Effector memory CD4-positive, alpha-beta T cell (primary cell): ENCODE measurements at places on chromosomes 3 and 15.
A peak's percentile ranks its signal among the peaks of the same experiment; 100 is the strongest.

DNA sequence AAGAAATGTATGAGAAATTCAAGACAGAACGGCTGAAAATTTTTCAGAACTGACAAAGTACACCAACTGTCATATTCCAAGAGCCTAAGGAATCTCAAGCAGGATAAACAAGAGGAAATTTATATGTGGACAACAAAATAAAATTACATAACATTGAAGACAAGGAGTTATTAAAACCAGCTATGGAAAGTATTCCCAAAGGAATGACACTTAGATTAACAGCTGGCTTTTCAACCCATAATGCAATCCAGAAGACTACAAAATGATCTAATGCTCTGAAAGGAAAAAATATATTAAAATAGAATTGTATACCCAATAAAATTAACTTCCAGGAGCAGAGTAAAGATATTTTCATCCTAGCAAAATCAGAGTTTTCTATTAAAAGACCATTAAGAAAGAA, 132.2 kb upstream of the BNIP2 start:
- no peak for DNase-seq

GRCh38 chr3:102353148-102353547, 81.7 kb upstream of the ZPLD1 start:
- no peak for DNase-seq

- no peak for DNase-seq
Measured at GRCh38 chr3:178370387-178370786, 165.8 kb upstream of the KCNMB2 start.

DNA sequence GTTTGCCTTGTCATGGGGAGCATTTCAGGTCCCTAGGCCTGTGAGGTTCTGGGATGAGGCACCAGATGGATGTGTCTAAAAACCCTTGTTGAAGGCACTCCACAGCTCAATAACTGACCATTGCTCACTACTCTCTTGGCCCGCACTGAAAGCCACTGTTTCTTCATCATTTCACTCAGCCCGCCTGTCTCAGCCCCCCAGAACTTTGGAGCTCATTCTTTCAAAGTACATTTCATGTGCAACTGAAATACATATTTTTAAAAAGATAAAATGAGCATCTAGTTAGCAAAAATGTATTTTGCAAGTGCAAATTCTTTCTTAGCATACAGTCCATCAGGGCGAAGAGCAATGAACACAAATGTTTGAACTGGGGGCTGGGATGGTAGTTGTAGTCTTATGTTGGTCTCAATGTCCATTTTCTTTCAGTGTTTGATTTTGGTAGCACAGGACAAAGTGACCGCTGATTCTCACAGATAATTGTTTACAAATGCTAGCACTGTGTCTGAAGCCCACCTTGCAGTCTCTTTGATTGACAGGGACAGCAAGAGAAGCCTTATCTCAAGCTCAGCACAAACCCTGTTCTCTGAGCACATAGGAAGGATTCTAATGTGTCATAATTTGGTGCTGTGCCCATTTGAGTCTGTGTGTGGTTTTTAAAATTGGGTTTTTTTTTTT, 19.6 kb downstream of the HEMK1 start:
- DNase-seq, result no peak

GRCh38 chr3:142724682-142725356, 985 bp downstream of the TRPC1 start:
- DNase-seq, result peak; percentile 1

DNA sequence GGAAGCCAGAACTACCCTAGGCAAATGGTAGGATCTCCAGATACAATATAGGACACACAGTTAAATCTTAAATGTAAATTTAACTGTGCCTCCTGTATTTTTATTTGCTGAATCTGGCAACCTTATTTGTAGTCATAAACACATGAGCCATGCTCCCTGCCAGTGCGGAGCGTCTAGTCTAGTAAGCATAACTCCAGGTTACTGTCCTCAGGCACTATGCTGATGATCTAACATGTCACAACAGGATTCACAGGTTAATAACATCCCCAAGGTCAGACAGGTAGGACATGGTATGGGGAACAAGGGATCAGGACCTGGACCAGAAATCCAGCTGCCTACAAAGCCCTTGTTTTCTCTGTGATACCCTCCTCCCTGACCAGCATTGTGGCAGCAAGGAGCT, 305.1 kb downstream of the CACNA2D3 start:
- DNase-seq, result no peak

- DNase-seq, result no peak
Measured at GRCh38 chr15:73366766-73367623, 1.8 kb downstream of the HCN4 start.

DNA sequence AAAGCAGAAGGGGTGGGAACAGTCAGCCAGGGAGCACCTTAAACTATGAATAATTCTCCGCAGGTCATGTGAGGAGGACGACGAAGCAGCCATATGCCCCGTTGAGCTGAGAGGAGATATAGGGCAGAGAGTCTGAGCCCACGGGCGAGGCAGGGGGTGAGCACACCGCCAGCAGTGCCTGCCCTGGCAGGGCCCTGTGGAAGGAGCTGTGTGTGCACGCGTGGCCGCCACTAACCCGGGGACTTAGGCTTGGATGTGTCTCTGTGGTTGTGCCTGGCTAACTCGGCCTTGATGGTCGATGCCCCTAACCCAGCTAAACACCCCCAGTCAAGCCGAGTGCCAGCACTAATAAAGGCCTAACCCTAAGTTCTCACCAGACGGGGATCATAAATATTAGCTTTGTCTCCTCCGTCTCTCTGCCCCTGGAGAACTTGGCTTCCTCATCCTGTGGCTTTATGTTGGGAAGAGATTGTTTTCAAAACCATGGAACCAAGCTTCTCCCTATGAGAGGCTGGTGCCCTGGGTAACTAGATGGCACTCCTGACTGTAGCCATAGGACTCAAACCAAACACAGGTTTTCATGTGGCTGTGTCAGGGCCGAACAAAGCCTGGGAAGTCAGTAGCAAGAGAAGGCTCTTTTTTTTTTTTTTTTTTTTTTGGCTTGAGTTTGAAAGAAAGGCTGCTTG, 45.4 kb downstream of the CCK start:
- DNase-seq, result no peak

GRCh38 chr3:9870978-9871377, 9.1 kb downstream of the CIDEC start:
- no peak for DNase-seq

DNA sequence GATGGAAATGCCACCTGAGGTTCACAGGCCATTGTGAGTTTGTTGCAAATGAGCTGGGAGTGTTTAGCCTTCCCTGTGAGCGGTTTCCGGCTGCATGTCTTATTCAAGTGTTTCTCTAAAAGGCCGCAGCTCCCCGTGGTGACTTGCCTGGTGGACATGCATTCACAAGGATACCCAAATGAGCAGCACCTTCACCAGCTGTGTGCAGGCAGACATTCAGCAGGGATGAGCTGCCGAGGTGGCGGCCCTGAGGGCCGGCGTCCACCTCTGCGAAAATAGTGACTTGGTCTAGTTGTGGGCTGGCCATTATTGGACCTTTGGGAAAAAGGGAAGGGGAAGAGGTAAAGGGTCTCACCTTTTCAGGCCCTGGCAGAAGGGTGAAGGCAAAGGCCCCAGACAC, 23.4 kb downstream of the SPSB4 start:
- DNase-seq, result no peak

DNA sequence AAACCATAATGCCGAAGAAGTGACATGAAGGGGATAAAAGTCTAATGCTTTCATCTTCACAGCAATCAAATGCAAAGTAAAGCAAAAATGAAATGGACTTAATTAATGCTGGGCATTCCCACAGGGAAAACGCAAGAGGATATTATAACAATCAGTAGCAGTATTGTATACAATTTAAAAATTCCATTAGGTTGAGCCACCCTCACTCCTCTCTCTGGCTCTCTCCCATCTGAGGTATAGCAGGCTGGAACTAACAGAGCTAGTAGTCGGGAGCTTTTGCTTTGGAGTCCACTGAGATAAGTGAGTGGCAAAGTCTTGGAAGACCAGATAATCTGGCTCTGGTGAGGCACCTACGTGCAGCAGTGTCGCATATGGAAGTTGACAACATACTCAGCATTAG, 33.9 kb downstream of the DET1 start:
- DNase-seq, result no peak

- no peak for DNase-seq
Measured at GRCh38 chr3:39255503-39256325, 24.1 kb downstream of the CX3CR1 start.

- DNase-seq, result no peak
Measured at GRCh38 chr3:69161587-69162307, 39.4 kb upstream of the LMOD3 start.

DNA sequence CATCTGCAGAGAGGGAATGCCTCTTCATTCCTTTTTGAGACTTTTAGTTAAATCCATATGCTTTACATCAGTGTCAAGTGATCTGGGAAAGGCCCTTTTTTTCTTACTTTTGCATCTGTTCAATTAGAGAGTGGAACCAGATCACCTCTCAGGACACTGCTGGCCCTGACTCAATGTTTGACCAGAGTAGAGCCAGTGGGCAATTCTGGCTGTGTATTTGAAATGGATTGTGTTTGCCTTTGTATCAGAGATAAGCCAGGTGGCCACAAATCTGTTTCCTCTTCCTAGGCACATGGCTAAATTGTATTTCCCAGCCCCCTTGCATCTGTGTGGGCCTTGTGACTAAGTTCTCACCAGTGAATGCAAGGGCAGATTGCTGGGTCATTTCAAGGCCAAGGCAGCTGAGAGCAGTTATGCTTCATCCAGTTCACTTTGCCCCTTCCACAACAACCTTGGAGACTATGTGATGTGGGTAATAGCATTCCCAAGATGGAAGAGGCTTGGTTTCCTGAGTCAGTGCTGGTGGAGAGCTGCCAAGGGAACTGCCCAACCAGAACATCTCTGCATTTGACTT, 75.6 kb upstream of the CACNA2D3 start:
- DNase-seq, result no peak

DNA sequence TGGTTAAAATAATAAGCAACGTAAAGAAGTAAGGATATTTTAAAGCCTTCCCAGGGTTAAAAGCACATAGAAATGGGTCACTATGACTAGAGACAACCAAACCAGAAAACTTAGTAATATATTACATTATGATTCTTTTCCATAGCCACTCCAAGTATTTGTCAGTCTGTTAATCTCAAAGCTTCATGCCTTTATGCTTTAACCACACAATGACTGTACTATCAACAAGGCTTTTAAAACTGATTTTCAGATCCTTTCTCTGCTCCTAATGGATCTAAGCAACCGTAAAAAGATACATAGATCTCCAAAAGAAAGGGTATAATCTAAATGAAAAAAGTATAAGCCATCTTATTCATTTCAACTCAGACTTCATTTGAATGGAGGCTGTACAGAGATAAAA, 14.4 kb downstream of the SECISBP2L start:
- no peak for DNase-seq

DNA sequence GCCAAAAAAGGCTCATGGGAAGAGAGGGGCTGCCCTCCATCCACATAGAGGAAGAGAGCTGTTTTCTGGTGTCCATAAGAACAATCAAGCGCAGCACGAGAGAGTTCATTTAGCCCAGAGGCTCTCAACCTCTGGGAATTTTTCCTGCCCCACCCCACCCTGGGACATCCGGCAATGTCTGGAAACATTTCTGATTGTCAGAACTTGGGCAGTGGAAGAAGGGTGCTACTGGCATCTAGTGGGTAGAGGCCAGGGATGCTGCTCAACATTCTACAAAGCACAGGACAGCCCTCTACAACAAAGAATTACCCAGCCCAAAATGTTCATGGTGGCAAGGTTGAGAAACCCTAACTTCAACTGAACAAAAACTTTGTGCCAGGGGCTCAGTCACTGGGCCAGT, 92.9 kb downstream of the RAB11A start:
- no peak for DNase-seq

DNA sequence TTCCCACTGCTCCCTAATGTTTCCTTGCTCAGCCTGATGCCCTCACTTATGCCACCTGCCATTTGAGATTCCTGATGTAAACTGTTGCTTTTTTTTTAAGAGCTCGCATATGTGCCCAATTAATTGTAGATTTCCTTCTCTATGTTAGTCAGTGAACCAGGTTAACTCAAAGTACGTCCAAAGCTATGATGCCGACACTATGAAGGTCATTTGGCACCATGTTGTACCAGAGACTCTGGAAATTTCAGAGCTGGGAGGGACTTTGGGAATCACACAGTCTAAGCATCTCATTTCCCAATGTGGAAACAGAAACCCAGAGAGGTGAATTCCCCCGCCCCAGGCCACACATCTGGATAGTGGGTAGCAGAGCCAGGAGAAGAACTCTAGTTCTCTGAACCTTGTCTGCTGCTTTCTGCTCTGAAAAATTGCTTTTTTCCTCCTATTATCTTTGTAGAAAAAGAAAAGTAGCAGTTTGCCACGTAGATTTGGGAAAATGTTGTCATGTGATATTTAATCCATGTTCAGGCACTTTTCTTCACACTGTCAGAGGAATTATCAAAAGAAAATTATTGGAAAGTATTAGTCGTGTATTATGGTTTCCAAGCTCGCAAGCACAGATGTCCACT, 38.5 kb upstream of the TNFAIP8L3 start:
- DNase-seq, result no peak

- DNase-seq, result no peak
Measured at GRCh38 chr3:126491221-126492013, 15.7 kb upstream of the ZXDC start.

DNA sequence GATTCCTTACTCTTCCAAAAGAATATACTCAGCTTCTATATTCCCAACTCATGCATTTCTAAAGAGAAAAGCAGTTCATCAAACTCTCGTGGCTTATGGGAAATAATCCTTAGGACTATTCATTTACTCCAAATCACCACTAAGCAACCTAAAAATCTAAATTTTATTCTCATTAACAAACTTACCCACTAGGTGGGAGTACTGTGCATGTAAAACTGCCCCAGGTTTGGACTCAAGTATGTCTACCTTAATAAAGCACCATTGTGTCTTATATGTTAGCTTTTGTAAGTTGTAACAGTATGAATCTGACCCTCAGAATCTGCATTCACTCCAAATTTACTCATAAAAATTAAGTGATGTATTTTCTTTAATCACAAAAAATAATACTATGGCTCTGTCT, 25.3 kb downstream of the RAD18 start:
- no peak for DNase-seq

GRCh38 chr3:171123915-171124314, 97.4 kb upstream of the SLC2A2 start:
- DNase-seq, result no peak

DNA sequence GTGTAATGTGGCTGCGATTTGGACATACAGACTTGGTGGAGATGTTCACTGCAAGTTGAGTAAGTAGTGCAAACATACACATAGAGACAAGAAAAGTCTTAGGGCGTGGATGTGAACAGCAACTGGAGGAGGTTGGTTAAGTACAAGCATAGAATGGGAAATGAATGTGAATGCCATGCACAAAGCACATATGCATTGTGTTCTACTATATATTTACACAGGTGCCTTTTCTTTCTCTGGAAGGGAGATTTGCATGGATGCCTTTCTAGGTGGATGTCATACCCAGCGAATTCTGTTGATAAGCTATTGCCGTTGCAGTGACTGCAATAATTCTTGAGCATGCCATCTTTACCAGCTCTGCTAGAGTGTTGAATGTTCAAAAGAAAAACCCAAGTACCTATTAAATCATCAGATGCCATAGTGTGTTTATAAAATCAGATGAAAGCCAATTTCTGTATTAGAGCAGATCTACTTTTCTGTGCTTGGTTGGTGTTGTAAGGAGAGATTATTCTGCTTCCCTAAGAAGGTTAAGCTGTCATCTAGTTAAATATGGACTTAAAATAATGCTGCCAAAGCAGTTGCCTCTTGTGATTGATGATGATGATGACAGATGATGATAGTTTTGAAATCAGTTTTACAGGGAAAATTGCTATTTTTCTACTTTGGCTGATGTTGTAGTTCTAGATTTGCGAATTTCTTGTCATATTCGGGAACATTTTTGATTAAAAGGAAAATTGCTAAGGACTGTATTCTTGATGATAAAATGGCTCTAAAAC, 148.4 kb downstream of the CNTN4 start:
- DNase-seq, result no peak

GRCh38 chr15:78104566-78105475, 12.5 kb downstream of the SH2D7 start:
- no peak for DNase-seq
